ENCODE measurements at places on chromosomes 11 and 22.

GRCh38 chr22:20748082-20748481, 25.8 kb upstream of the SERPIND1 start:
- DNase-seq = no peak

DNA sequence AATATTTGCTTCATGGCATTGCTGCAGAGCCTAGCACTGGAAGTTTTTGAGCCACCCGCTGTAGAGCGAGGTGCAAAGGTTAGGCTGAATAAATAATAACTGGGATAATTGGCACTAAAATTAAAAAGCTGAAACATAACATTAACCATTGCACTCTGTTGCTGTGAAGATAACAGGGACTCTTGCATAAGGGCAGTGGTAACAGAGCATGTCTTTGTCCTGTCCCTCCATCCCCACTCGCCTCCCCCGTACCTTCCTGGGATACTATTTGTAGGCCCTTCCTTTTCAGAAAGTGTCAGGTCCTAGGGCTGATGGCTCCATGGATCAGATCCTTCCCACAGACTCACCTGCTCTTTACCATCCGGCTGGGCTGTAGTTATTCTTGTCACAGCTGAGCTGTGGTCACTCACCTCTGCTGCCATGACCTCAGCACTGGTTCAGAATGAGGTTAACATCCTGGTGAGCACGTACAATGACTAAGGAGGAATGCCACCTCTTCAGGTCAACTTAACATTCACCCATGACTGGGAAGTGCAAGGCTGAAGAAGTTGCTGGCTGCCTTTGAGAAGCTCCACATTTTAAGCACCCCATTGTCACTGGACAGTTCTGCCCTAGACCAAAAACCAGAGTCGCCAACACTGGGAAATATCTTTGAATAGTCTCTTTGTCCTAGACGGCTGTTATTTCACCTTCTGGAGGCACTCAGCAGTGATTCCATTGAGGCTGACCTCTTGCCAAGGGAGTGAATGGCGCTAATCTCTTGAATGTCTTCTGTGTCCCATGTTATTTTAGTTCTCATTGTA, 103.2 kb upstream of the KIRREL3 start:
- DNase-seq = no peak

GRCh38 chr22:35488513-35488912, 52.1 kb upstream of the RASD2 start:
- no peak for DNase-seq

GRCh38 chr11:92057849-92058442, 166.7 kb upstream of the FAT3 start:
- DNase-seq = no peak

GRCh38 chr11:2437516-2437915, 6.8 kb downstream of the TRPM5 start:
- no peak for DNase-seq
